HFF-Myc (cell line): ENCODE measurements at places on chromosomes 13 and 19.

- DNase-seq = no peak
These were observed 28.0 kb upstream of the FREM2 start for GRCh38 chr13:38658906-38659305.

DNA sequence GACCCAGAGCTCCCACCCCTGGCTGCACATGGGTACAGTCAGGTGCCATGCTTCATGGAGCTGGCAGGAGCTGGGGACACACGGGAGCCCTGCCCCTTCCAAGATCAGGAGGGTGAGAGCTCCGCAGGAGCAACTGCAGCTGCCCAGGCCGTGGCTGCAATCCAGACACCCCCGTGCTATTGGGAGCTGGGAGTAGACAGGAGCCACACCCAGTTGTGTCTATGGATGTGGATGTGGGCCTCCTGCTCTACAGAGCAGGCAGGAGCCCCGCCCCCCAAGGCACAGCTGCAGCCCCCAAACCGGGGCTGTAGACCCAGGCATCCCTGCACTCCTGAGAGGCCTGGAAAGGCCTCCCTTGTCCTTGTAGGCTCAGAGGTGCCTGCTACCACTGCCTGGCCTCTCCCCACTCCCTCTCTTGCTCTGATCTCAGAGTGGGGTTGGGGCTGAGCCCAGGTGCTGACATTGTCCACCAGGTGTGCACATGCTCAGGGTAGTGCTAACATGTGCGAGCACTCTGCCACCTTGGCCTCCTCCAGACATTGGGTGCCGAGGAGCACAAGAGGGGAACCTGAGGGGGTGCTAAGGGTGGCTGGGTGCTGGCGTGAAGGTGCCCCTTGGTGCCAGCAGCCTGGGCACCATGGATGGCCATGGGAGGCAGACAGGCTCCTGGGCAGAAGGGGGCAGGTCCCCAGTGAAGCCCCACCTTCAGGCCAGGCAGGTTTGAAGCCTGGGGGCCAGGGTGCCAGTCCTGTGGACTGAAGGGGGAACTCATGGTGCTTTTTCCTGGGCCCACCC is 8.0 kb upstream of the BAX start:
- no peak for DNase-seq

DNA sequence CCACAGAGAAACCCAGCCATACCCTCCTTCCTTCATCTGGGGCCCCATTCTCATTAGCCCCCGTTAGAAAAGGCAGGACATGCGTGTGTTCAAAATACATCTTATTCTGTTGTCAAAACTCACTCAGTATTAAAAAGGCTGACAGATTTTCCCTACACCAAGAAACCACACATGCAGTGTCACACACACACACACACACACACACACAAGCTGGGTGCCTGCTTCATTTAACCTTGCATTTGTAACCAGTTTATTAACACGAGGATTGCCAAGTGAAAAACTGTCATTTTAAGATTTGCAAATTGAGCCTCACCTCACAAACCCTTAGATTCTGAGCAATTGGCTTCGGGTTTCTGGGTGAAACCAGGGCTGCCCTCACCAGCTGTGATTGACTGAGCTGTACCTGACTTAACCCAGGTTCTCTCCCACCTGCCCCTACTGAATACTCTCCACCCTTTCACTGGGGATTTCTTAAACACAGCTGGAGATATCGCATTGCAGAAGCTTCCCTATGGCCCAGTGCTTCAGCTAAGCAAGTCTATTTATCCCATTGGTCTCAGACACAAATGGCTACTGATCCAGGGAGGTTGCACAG is 172.7 kb upstream of the ZNF507 start:
- no peak for DNase-seq

DNA sequence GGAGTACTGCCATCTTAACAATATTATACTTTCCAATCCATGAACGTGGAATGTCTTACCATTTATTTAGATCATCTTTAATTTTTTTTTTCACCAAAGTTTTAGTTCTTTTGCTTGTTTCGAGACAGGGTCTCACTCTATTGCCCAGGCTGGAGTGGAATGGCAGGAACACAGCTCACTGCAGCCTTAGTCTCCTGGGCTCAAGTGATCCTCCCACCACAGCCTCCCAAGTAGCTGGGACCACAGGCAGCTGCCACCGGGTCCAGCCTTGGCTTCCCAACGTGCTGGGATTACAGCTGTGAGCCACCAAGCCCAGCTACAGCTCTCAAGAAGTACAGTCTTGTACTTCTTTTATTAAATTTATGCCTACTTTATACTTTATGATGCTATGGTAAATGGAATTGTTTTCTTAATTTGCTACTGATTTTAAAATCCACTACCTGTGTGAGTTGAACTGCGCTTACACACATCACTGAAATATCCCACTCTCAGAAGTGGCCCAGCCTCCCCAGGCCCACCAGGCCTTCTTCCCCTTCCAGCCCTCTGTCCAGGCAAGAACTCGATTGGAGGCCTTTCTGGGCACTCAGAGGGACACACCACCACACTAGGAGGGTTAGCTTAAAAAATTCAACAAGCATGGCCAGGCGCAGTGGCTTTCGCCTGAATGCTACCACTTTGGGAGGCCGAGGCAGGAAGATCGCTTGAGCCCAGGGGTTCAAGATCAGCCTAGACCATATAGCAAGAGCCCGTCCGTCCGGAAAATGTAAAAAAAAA is 1.0 kb upstream of the PGLS start:
- no peak for DNase-seq

DNA sequence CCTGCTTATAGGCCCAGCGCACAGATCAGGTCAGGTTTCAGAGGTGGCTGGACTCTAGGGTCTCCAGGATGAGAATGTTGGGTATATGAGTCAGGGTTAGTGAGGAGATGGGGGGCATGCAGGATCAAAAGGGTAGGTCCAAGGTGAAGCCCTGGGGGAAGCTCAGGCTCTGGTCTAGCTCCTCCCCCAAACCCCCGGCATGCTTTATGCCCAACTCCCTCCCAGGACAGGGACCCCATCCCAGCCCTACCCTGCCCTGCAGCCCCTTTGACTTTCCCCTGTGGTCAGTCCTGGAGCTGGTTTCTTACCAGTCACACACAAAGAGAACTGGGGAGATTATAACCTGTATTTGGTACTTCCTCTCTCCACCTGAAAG is 9.8 kb upstream of the CEACAM18 start:
- no peak for DNase-seq

GRCh38 chr13:82627183-82627582 is 1255.1 kb downstream of the SLITRK1 start:
- DNase-seq = no peak

- DNase-seq = no peak
These were observed 299.3 kb downstream of the FGF9 start for GRCh38 chr13:21970172-21970571.

GRCh38 chr13:100940658-100941057 is 266.1 kb upstream of the TMTC4 start:
- DNase-seq = no peak

DNA sequence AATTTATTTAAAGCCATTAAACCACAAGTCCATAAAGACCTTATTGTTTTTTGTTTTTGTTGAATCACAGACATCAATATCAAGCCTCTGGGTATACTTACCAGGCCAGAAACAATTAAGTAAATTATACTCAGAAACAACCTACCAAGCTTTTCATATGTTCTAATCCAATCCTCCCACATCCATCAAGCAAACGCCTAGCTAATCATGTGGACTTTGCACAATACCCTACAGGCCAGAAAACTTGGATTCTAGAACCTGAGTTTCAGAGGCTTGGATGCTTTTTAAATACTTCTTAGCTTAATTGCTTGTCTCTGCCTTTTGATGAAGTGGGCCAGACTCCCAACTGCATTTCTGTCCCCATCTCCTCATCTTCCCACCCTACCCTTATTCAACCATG is 39.9 kb downstream of the TGDS start:
- DNase-seq = no peak

DNA sequence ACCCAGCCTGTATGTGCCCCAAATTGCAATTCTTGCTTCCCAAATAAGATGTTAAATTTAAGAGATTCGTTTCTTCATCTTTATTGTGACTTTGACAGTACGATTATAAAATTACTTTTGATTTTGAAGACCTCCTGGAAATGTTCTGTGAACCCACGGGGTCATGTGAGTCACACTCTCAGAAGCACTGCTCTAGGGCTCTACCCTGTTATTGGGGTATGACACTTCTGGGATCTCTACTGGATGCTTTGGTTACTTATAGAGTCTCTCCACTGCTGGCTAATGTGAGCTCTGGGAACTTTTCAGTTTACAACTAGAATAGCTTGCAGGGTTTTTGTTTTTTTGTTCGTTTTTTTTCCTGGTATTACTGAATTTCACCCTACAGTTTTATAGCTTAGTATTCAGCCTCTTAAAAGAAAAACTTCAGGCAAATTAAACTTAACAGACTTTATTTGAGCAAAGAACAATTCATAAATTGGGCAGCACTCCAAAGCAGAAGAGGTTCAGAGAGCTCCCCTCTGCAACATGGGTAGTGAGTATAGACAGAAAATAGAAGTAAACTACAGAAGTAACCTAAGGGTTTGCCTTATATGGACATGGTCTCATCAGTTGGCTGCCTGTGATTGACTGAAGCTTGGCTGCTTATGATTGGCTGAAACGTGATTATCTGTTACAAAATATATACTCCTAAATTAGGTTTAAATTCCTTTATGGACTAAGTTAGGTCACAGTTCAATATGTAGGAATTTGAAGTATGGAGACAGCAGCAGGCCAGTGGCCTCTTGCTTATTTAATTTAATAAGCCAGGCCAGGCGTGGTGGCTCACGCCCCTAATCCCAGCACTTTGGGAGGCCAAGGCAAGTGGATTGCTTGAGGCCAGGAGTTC is 28.5 kb upstream of the PSPC1 start:
- DNase-seq = no peak

- no peak for DNase-seq
These were observed 4.9 kb upstream of the GARIN5A start for GRCh38 chr19:50481351-50482149.

GRCh38 chr13:71274923-71275608 is 591.9 kb downstream of the DACH1 start:
- DNase-seq = no peak

DNA sequence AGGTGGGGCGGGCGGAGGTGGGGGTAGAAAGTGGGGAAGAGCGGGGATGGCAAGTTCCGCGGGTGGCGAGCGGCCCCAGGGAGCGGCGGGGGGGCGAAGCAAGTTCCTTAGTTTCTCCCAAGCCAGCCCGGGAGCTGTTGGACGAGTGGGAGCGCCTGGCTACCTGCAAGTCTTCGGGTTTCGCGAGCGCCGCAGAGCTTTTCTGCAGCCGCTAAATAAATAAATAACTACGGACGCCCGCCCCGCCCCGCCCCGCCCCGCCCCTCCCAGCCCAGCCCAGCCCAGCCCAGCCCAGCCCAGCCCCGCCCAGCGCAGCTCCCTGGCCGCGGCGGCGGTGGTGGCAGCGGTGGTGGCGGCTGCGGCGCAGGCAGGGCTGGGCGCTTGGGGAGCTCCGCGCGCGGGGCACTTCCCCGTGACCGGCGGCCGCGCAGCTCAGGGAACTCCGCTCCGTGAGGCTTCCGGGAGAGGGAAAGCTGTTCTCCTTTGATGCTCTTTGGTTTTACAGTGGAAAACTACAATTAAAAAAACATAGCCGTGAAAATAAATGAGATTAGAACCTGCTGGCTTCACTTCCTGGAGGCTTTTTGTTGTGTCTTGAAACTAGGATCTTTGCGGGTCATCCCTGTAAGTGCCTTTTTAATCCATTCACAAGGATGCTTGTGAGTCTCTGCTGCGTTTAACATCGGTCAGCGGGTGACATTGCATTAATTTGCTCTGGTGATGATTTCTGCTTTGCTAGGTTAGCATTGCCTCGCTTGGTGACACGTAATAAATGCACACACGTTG is at the start of gene UBE2L5:
TSS of gene UBE2L5 (plus strand) at position 440 of the 786 bp plus-strand sequence. CDS start 5,498 bp downstream, outside the sequence.
- no peak for DNase-seq

GRCh38 chr19:48591021-48591420 is 15.5 kb upstream of the SPACA4 start:
- DNase-seq = no peak

- DNase-seq = no peak
These were observed 17.9 kb downstream of the PPP1R37 start for GRCh38 chr19:45110851-45111266.

- DNase-seq = no peak
These were observed 31.5 kb downstream of the COL4A2 start for GRCh38 chr13:110338441-110339101.

DNA sequence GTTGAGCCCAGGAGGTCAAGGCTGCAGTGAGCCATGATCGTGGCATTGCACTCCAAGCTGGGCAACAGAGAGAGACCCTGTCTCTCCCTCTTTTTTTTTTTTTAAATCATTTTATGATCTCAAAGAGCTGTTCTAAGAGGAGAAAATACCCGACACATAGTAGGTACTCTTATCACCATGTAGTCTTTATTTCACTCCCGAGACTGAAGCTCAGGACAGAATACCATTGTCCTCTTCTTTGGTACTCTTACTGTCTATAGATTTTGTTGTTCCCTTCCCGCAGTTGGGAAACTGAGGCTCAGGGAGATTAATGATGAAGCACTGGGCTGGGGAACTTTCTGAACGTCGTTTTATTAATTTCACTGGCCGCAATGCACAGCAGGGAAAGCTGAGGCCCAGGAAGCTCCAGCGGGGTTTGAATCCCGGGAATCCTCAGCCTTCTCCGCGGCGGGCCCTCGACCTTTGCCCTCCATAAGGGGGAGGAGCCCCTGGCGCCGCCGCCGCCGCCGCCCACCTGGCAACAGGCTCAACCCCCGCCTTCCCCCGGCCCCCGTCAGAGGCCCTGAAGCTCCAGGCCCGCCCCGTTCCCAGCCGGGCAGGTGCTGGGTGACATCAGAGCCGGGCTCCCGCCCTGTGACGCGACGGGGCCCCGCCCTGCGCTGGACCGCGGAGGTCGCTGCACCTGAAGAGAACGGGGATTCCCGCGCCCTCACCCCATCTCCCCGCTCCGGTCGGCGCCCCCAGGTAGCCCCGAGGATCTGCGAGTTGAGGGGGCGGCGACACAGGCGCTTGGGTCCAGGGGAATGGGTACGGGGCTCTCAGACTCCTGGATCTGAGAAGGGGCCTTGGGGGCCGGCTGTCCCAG is 1.6 kb downstream of the MYH14 start:
- no peak for DNase-seq

- DNase-seq = no peak
These were observed 1038.0 kb upstream of the ATXN8OS start for GRCh38 chr13:69069554-69070133.

DNA sequence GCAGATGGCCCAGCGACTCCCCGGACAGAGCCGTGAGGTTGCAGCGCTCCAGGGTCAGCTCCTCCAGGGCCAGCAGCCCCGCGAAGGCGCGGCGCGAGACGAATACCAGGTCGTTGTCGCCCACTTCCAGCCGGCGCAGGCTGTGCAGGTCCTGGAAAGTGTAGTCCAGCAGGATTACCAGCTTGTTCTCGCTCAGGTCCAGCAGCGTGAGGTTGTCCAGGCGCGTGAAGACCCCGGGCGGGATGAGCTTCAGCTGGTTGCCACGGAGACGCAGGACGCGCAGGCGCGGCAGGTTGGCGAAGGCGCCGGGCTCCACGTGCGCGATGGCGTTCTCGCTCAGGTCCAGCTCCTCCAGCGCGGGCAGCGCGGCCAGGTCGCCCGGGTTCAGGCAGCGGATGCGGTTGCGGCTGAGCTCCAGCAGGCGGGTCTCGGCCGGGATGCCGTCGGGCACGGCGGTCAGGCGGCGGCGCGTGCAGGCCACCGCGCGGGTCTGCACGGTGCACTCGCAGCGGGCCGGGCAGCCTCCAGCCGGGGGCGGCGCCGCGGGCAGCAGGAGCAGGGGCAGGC is 9.3 kb upstream of the PEAK3 start:
- DNase-seq = no peak

GRCh38 chr13:46184277-46184699 is 2.3 kb upstream of the LCP1 start:
- no peak for DNase-seq

- no peak for DNase-seq
These were observed 17.8 kb downstream of the NFILZ start for GRCh38 chr19:8648240-8648639.

GRCh38 chr19:52691215-52691610 is 43.6 kb downstream of the ZNF611 start:
- DNase-seq = no peak
